ENCODE measurements at places on chromosomes 6 and 20. TPM values are rescaled to one million over a fixed set of nuclear protein-coding genes. Genes with fewer than 3 reads are reported as not detected.

Gene CPXM1
- 41.5 TPM for total RNA-seq

Gene GNRH2
- 0.13 TPM for total RNA-seq

Gene SUMO4
- 2.2 TPM for total RNA-seq

Gene LGSN
- not detected for total RNA-seq

Gene TFAP2B
- under 0.01 TPM for total RNA-seq

Gene TINAG
- 0.04 TPM for total RNA-seq

Gene TMEM74B
- total RNA-seq = 3.1 TPM

Gene TRIM31
- not detected for total RNA-seq

Gene BTNL2
- not detected for total RNA-seq

Gene ADGRG6
- total RNA-seq = 12.1 TPM

Gene LINC00237
- total RNA-seq = 0.18 TPM

Gene FOXF2
- 0.22 TPM for total RNA-seq

Gene KHDC1L
- 0.13 TPM for total RNA-seq

Gene LRRC73
- 0.22 TPM for total RNA-seq

Gene C20orf202
- 0.35 TPM for total RNA-seq

Gene DSN1
- 12.1 TPM for total RNA-seq

Gene BMP5
- total RNA-seq = 17.6 TPM

Gene CLPSL1
- total RNA-seq = not detected

Gene LST1
- total RNA-seq = 9.0 TPM

Gene MEP1A
- not detected for total RNA-seq

Gene TMEM217
- total RNA-seq = 0.49 TPM

Gene PET117
- 10.7 TPM for total RNA-seq

Gene WFDC10B
- total RNA-seq = not detected

Gene GRM4
- total RNA-seq = 1.1 TPM

Gene BPIFA1
- total RNA-seq = not detected

Gene PRICKLE4
- 2.6 TPM for total RNA-seq

Gene PGC
- total RNA-seq = not detected

Data from muscle of leg (tissue), 16 donors.